ENCODE measurements at places on chromosomes 6 and 20.

DNA sequence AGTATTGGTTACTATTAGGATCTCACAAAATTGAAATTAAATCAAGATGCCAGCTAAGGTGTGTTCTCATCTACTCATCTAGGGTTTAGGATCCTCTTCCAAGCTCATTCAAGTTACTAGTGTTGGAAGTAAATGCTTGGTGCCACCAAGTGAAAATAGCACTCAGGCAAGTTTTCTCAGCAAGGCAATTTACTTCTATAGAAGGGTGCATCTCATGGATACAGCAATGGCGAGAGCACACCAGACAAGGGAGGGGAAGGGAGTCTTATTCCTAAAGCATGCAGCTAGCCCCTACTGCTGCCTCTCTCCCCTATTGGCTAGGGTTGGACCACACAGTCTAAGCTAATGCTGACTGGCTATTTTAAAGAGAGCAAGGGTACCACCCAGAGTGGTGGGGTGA lies 23.0 kb upstream of the FAM8A1 start:
- no peak for DNase-seq

DNA sequence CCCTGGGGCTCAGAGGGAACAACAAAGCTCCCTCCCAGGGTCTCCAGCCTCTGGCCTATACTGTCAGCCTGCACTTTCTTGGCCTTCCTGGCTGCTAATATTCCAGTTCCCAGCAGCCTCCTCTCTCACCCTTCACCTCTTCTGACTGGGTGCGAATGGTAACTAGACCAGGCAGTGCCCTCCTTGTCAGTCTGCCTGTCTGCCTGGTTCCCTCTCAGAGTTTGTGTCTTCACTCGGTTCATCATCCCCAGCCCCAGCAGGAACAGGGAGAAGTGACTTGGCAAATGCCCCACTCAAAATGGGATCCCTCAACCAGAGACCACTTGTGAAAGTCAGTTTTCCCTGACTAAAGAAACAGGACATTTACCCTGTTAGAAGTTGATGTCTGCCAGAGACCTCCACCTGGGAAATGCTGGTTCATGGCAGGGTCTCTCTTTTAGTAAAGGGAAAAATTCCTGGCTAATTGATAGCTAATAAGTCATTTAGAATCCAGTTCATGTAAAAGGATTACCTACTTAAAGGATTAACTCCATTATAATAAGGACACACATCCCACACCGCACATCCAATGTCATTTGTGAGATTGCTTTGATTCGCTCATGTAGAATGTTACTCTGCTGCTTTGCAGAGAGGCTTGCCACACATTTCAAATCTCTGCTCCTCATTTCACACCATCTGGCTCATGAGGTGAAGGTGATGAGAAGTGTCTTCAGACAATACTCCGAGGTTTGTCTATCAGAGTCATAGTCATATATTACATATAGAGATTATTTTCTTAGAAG lies 18.6 kb upstream of the MICB start:
- DNase-seq, result no peak

DNA sequence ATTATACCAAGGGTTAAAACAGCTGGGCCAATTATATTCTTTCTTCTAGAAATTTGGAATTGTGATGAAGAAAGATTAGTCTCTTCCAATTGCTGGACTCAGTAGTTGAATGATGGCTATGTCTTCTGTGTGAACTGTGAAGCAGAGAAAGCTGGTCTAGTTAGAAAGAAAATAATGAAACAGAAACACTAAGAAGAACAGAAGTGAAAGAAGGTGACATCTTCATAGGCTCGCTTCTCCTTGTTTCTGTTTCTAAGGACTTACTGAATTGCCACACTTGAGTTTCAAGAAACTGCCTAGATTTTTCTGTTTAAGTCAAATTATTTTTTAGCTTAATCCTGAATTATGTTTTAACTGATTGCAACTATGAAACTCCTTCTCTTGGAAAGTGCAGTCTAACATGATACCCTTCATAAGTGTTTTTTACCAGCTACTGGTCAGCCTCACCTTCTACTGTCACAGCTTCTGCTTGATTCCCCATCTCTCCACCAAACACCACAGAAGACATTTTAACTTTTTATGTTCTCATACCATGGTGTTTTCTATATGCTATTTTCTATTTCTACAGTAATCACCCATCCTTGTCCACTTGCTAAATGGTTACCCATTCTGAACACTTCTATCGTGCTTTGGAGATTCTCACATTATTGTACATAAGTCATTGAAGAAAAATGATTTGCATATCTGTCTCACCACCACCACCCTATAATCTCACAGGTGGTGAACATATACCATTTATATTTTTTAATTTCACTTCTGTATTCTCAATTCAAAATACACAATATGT lies 268.8 kb downstream of the GRIK2 start:
- no peak for DNase-seq

DNA sequence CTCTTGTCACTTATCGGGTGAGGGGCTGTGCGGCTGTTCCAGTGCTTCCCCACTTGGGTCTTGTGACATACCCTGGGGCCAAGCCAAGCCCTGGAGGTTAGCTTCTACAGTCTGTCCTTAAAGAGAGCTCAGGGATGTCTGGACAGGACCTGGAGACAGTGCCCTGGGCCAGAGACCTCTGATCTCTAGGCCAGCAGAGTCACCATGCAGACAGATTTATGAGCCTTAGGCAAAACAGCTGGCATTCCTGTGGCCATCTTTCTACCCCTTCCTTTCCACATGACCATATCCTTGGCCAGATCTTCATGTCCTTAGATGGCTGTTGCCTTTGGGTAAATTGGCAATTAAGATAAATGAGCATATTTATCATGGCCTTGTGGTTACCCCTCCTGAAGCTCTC lies 678.6 kb downstream of the MAFB start:
- DNase-seq, result no peak

DNA sequence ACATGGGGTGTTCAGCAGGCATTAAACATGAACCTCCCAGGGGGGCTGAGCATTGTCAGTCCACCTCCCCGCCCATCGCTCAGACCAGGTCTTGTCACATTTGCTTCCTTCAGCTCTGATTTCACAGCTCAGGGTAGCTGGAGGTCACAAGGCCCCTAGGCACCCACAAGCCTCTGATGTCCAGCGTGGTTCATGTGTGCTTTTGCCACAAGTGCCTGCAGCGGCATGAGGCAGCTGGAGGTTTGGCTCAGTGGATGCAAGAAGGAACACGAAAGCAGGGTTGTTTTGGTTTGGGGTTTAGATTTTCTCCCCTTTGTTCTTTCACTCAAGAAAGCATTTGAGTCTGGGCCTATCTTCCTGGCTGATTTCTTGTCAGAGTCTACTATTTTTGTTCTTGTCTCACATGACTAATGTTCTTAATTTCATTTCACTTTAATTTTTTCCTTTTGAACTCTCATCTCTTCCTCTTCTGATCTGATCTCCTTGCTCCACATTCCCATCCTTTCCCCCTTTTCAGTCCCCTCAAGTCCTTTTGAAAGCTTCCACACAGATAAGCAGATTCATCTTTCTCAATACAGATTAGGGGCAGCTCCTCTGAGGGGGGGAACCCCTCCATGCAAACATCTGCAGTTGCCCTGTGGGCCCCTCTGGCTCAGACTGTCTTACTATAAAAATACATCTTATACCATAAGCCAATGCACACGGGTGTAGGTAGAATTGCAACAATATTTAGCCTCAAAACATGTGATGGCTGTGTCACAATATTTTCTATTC lies 68.1 kb upstream of the CEP85L start:
- DNase-seq, result no peak

- no peak for DNase-seq
Observed at GRCh38 chr20:57760698-57761412, 51.0 kb upstream of the PMEPA1 start.

DNA sequence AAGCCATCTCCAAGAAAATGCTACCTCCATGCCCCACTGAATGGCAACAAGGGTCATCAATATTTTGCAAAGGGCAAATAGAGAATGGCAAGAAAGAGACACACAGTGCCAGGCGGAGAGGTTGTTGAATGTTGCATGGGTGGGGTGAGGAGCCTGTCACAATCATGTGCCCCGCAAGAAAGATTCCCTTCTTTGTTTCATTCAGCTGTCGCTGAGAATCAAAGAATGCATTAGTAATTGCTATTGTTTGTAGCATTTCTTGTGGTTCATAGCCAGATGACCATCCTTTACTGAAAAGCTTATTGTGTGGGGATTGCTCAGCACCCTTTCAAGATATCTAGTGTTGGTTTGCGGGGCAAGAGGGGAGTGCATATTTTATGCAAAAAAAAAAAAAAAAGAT lies 166.5 kb upstream of the QKI start:
- no peak for DNase-seq

- DNase-seq, result no peak
Observed at GRCh38 chr6:158328952-158329351, 16.7 kb downstream of the TULP4 start.

- DNase-seq, result no peak
Observed at GRCh38 chr6:13013681-13014503, 297.3 kb downstream of the PHACTR1 start.

DNA sequence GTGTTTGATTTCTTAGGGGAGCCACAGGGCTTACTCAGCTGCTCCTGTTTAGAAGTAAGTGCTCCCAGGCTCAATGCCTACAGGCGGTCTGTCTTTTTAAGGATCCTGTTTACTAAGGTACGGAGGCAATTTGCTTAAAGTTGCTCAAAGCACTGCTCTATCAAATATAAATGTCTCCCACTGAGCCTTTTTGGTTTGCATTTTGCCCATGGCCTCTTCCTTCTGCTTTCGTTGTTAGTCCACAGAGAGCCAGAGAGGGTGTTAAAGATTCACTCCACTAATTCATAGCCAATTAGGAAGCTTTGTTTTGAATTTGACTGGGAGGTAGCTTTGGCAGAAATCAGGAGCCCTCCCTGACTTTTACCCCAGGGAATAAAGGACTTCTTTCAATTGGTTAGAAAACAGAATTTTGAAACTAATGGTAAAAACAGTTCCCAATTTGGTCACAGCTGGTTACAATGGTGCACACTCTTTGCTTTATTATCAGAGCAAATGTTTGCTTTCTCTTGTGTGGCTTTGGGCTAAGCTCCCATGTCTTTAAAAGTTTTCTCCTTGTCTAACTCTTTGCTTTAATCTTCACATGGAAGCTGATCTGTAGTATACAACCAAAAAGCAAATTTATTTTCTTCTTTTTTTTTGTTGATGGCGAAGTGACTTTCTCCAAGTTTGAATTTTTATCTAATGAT lies 126.2 kb downstream of the IMPG1 start:
- DNase-seq, result no peak

- DNase-seq, result no peak
Observed at GRCh38 chr20:19714579-19714840, 43.5 kb upstream of the RIN2 start.

- DNase-seq, result no peak
Observed at GRCh38 chr6:37812841-37813240, 6.7 kb upstream of the ZFAND3 start.

DNA sequence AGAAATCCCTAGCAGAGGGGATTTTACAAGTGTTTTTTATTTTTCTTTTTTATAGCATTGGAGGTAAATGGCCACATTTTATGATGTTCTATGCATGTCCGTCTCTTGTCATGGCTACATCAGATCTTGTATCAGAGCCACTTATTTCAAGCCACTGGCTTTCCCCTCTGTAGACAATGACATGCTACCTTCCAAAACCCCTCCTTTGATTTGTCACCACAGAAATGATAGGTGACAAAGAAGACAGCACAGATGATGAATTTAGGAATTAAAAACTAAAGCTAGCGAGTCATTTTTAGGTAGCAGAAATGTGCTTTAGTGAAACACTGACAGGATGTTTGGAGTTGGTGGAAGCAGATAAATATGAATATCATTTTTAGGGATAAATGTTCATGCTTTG lies 20.8 kb downstream of the PLCB1 start:
- no peak for DNase-seq

DNA sequence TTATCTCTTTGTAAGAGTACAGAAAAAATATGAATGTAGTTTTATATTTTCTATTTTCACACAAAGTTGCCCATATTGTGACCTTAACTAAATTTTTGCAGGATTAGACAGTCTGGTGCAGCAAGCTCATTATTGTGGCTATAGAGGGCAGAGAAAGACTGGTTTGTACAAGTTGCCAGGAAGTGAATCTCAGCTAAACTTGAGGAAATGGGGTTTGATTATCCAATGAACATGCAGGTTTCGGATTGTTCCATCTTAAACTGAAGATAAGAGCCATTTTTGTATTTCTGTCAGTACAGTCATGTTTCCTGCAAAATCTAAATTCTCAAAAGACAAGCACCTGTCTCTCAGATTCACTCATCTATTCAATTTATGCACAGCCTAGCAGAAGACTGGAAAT lies 390.9 kb downstream of the MMUT start:
- no peak for DNase-seq

GRCh38 chr20:35333606-35334005 lies 41.4 kb upstream of the FAM83C start:
- no peak for DNase-seq

DNA sequence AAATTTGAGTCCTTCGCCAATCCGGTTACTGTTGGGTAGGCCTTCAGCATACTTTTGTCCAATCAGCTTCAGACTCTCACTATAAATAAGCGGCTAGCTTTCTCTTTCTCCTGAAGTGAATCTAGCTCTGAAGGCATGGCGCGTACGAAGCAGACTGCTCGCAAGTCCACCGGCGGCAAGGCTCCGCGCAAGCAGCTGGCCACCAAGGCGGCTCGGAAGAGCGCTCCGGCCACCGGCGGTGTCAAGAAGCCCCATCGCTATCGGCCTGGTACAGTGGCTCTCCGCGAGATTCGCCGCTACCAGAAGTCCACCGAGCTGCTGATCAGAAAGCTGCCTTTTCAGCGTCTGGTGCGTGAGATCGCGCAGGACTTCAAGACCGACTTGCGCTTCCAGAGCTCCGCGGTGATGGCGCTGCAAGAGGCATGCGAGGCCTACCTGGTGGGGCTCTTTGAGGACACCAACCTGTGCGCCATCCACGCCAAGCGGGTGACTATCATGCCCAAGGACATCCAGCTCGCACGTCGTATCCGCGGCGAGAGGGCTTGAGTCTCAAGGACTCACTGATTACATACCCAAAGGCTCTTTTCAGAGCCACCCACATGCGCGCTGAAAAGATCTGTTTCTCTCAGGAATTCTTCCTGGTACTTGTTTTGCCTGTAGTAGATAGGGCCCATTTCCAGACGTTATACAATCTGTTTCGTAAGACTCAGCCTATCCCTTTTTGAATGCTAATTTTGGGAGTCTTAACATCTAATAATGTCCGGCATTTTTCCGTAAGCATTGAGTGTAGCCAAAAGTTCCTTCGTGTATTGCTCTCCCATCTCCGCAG lies 102.0 kb downstream of the OR2B2 start:
- no peak for DNase-seq

GRCh38 chr6:140138311-140139010 lies 764.0 kb upstream of the CITED2 start:
- DNase-seq, result no peak

Measured in thoracic aorta (tissue), 2 donors.